ENCODE measurements at places on chromosomes 2 and 18.

DNA sequence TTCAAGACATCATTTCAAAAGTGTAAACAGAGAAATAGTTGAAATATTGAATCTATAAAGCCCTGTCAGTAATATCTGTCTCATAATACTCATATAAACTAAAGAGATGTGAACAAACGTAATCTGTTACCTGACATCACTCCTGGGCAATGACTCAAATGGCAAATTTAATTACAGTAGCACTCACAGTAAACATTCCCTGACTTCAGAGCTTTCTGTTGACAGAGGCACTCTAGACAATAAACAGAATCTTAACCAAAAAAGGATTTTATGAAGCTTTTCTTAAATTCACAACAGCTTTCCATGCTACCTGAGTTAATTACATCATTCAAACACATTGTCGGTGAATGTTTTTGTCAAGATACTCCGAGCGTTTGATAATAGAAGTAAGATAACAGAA lies 128.1 kb upstream of the PDE1A start:
- no peak for DNase-seq

DNA sequence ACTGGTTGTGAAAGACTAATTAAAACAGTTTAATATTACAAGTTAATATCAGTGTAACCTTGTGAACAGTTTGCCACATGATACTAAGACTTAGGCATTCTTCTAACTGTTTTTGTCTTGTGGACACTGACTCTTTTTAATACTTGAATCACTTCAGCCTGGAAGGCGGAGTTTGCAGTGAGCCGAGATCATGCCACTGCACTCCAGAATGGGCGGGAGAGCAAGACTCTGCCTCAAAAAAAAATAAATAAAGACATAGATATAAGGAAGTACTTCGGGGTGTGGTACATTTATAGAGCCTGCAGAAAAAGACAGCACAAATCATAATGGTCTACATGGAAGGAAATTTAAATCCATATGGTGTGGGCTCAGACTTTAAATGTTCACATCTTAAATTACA lies 300.4 kb upstream of the NETO1 start:
- DNase-seq = no peak

- DNase-seq = no peak
These were observed 242.3 kb upstream of the FOSL2 start for GRCh38 chr2:28150236-28150915.

- DNase-seq = no peak
These were observed 188.5 kb downstream of the HDAC4 start for GRCh38 chr2:239212121-239212928.

DNA sequence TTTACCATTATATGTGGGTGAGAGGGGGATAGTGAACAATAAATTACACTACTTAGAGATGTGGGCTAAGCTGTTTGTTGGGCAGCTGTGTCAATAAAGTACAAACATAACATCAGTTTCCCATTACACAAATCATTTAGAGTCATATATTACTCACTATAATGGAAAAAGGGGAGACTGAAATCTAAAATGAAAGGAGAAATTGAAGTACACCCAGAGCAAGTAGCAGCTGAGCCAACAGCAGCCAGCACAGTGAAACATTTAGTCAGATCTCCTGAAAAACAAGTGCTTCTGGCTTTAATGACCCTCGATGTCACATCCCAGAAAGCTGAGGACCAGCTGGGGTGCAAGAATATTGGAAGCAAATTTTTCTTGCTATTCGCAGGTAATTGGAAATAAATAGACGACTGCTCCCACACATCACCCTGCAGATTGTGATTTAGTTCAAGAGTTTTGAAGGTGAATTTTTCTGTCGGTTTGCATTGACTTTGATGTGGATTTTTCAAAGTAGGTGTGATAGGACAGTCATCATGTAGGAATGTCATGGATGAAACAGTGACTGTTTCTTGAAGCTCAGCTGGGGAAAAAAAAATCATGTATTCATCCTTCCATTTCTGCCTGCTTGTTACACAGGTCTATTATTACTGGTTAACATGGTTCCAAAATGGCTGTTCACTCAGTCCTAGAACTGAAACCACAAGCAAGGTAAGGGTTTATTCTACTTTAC lies 1607.3 kb upstream of the CELF4 start:
- no peak for DNase-seq

GRCh38 chr18:9330419-9330818 lies 4.2 kb upstream of the TWSG1 start:
- no peak for DNase-seq

GRCh38 chr18:36200354-36200771 lies 13.1 kb downstream of the MOCOS start:
- DNase-seq = no peak

GRCh38 chr2:218885981-218886947 lies 5.6 kb downstream of the WNT10A start:
- no peak for DNase-seq

GRCh38 chr2:147019311-147019710 lies 825.5 kb upstream of the ACVR2A start:
- DNase-seq = no peak

- no peak for DNase-seq
These were observed 89.2 kb downstream of the SOCS6 start for GRCh38 chr18:70377857-70378701.

- no peak for DNase-seq
These were observed at the start of gene GAD1 for GRCh38 chr2:170816504-170817092. TSS of gene GAD1 (plus strand) at chr2:170816887. CDS start at chr2:170818592, 1,705 bp downstream.

DNA sequence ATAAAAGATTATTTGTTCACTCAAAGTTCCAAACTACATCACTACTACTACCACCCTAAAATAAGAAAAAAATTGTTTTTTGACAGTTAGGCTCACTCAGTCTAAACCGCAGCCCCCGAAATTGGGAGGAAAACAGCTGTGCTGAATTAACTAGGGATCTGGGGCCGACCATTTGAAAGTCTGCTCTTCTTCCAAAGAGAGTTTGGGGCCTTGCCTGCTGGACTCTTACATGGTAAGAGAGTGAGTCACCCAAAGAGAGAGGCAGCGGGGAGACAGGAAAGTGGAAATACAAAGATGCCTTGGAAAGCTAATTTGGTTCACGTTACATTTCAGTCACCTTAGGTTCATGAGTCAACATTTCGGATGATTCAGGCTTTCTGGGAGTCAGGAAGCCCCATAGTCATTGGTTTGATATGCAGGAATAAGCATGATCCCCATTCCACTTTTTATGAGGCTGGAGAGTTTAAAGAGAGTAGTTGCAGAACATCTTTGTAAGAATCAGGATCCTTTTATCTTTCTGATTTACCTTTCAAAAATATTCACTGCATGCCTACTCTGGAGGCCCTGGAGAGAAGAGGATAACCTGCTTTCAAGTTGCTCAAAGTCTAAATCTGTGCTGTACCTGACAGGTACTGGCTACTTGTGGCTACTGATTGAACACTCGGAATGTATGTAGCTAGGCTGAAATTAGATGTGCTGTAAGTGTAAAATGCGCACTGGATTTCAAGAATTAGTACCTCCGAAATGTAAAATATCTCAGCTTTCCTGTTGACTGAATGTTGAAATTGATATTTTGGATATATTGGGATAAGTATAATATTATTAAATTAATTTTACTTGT lies 995 bp upstream of the RTN4 start:
- no peak for DNase-seq

DNA sequence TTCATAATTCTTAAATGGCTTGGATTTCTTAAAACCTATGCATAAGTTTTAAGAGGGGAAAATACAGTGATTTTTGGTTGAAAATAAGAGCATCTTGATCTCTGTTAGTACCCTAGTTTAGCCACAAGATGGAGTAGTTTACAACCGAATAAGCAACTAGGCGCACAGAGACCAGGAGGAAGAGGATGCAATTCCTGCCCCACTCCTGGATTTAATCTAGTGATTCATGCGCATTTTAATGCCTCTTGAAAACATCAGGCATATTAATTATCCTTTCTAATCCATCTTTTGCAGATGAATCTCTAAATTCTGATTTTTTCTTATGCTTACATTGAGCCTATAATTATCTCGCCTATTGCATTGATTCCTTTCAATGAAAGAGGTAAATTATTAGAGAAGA lies 76.7 kb downstream of the MRPS9 start:
- no peak for DNase-seq

- DNase-seq = no peak
These were observed 131.4 kb downstream of the SEPTIN10 start for GRCh38 chr2:109482361-109482861.

DNA sequence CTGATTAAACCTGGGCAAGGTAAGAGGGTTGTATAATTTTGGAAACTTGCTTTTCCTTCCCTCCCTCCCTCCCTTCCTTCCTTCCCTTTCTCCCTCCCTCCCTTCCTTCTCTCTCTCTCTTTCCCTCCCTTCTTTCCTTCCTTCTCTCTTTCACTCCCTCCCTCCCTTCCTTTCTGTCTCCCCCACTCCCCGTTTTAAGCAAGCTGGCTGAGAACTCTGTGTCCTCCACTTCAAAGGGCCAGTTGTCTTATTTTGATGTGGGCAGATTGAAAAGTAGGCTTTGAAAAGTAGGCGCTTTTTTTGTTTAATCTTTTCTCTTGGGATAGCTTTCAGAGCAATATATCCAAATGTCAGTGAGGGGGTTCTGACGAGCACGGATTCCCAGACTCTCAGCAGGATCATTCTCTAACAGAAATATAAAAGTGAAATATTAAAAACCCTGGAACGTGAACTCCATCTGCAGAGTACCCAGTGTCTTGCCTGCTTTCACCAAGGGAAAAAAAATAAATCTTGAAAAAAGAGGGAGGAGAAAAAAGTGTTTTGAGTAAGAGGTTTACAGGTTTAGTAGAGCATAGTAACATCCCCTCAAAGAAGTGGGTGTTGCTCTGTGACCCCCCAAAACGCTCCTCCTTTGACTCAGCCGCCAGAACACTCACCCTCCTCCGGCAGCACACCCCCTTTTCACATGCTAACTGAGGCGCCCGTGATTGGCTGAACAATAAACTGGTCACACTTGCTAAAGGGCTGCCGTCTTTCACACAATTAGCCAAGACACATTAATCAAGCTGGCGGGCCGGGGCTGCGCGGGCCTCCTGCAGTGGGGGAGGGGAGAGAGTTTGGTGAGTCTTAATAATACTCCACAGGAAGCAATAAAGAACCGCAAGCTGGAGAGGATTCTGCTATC lies 52.2 kb downstream of the CDK15 start:
- no peak for DNase-seq

DNA sequence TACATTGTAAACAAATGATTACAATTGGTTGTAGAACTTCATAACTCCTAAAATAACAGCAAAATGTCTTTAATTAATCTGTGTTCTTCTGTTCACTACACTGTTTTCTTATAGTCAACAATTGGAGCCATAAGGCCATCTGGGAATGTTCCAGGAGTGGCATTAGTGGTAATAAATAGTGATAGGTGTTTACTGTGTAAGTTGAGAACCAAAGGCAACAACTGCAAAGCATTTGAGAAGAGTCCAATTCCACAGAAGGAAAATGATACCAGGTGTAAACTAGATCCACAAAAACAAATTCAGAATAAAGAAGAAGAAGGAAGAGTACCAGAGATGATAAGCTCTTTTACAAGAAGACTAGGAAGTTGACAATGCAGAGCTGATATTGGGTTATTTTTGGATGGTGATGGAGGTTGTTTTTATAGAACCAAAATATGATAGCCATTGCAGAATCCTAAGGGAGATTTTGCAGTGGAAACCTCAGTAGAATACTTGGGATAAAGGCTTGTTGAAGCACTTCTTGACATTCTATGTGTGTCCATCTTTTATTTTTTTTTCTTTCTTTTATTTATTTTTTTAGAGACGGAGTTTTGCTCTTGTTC lies 52.9 kb downstream of the ANTXR1 start:
- no peak for DNase-seq

DNA sequence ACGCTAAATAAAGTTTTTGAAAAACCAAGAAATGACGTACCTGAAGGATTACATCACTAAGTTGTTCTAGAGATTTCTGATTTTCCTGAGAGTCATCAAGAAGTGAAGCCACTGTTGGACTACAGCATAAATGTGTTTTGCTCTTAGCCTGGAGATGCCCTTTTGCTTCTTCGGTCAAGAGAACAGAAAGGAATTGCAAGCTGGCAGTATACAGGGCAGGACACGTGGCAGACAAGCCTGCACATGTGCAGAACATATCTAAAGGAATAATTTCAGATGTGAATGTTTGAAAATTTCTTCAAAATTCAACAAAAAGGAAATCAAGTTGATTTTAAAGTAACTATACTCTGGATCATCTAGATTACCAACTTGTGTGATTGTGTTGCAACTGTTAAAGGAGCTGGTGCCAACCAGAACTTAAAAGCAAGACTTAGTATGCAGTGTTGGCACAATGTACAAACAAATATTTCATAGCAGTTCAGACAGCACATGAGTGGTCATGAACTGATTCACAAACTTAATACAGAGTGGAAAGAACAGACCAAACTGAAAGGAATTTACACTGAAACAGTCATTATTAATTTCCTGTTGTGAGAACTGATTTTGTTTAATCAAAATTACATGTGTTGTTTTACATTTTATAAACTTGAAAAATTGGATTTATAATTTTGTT lies 100.4 kb upstream of the CD226 start:
- DNase-seq = no peak

DNA sequence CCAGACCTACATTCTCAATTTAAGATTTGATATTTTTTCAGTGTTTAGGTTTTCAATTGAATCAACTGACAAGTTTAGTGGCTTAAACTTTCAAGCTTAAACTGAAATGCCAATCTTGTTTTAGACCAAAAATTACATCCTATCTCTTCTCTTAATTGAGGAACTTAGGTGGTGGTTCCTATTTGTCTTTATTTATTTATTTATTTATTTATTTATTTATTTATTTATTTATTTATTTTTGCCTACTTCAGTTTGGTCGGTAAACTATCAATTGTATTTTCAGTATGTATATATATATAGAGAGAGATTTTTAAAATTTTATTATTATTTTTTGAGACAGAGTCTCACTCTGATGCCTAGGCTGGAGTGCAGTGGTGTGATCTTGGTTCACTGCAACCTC lies 68.1 kb downstream of the NEDD4L start:
- no peak for DNase-seq

- DNase-seq = no peak
These were observed 578.5 kb downstream of the TSN start for GRCh38 chr2:122333932-122334331.

DNA sequence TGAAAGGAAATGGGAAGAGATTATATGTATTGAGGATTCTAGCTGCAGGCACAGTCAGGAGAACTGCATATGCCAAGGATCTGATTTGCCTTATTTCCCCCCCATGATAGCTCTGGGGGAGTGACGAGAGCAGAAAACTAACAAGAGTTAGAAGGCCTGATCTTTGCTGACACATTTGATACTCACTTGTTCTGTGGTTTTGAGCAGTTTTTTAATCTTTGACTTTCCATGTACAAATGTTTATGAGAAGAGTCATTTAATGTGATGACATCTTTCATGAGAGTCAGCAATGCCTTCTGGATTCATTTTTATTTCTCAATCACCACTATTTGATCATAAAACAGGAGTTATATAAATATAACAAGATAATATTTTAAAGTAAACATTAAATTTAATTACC lies 12.7 kb upstream of the SERPINB7 start:
- no peak for DNase-seq

DNA sequence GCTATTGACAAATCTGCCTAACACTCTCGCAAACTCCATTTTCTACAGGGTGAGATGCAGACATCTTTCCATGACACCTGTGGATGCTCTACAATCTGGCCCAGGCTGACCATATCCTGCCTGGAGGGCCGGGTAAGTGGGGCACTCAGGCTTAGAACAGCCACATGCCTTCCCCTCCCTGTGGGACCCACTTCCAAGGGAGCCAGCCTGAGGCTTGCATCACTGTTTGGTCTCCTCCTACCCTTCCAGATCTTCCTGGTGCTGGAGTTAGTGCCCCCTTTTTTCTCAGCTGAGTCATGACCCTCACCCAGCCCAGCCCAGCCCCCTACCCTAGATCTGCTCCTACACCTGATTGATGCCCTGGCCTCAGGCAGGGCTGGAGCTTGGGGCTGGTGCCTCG lies 150.2 kb upstream of the MSH6 start:
- no peak for DNase-seq

GRCh38 chr2:175009917-175010621 lies 4.9 kb upstream of the CHN1 start:
- DNase-seq = no peak
